T-helper 17 cell (primary cell): ENCODE measurements at places on chromosomes 6 and 20.
A peak's percentile ranks its signal among the peaks of the same experiment; 100 is the strongest.

GRCh38 chr6:68186870-68187269 is 448.2 kb upstream of the ADGRB3 start:
- H3K4me3 ChIP-seq = no peak overlapping the region
- H3K27ac ChIP-seq = no peak overlapping the region
- no peaks in the 10 kb centered on the region for H3K27me3 ChIP-seq
- H3K36me3 ChIP-seq = no peaks in the 10 kb centered on the region

DNA sequence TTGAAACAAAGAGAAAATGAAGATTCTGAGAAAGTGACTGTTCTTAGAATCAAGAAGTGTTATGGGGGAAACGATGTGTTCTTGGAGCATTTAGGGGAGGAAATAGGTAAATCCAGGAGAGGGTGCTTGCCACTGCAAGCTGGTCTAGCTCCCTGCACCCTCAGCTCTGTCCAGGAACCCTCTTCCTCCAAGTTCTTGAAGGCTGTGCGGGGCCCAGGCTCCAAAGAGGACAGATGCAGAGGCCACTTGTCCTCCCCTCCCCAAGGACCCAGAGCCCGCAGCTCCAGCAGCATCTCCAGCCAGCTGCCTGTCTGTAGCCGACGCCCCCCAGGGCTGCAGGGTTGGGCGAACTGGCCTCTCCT is 87.9 kb downstream of the CDC5L start:
- peaks cover 4% of the 10 kb centered on the region for H3K4me1 ChIP-seq
- no peak overlapping the region for H3K27ac ChIP-seq
- H3K36me3 ChIP-seq = no peaks in the 10 kb centered on the region
- no peak overlapping the region for H3K4me3 ChIP-seq
- DNase-seq = no peak

GRCh38 chr6:7727086-7727945 is 1.4 kb downstream of the BMP6 start:
- no peak for DNase-seq
- H3K36me3 ChIP-seq = peaks cover 5% of the 10 kb centered on the region
- H3K27me3 ChIP-seq = peaks cover 69% of the 10 kb centered on the region
- H3K4me1 ChIP-seq = peaks cover 18% of the 10 kb centered on the region
- H3K27ac ChIP-seq = no peak overlapping the region

GRCh38 chr6:68976260-68976659 is 341.2 kb downstream of the ADGRB3 start:
- H3K27me3 ChIP-seq = peaks cover 9% of the 10 kb centered on the region
- no peaks in the 10 kb centered on the region for H3K4me1 ChIP-seq
- H3K27ac ChIP-seq = no peak overlapping the region
- H3K4me3 ChIP-seq = no peak overlapping the region
- no peaks in the 10 kb centered on the region for H3K36me3 ChIP-seq

DNA sequence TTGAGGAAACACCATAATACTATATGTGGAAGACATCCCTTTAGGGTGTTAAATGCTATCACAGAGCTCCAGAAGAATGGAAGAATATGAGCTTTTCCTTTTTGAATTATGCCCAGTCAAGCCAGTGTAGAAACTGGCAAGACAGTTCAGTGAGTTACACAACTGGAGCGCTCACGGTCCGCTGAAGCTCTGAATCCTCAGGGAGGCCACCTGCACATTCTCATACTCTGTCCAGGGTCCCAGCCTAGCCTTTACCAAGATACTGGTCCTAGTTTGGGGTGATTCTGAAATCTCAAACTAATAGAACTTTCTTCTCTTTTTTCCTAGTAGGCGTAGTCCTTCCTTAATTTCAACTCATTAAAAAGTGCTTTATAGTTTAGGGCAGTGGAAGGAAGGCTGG is 51.3 kb downstream of the ALDH8A1 start:
- H3K4me1 ChIP-seq = no peaks in the 10 kb centered on the region
- no peaks in the 10 kb centered on the region for H3K36me3 ChIP-seq
- no peak overlapping the region for H3K27ac ChIP-seq
- no peak for DNase-seq
- no peak overlapping the region for H3K4me3 ChIP-seq

DNA sequence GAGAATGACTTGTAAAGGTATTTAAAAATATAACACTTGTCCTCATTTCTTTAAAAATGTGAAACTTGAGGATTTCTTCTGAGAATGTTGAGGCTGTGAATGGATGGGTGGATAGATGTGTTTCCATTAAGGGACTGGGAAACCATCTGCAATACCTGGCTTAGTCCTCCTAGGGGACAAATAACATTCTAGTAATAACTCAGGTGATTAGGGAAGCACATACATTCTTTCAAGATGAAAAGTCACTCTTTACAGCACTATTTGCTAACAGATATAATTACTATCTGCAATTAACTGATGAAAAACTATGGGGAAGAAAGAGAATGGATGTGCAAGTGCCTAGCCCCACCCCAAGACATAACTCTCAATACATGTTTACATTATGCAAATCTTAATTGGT is 542.3 kb downstream of the CD83 start:
- peaks cover 44% of the 10 kb centered on the region for H3K4me1 ChIP-seq
- no peaks in the 10 kb centered on the region for H3K27me3 ChIP-seq
- no peak overlapping the region for H3K4me3 ChIP-seq
- no peak for DNase-seq
- H3K36me3 ChIP-seq = no peaks in the 10 kb centered on the region

- H3K4me1 ChIP-seq = no peaks in the 10 kb centered on the region
- no peak for DNase-seq
- H3K27me3 ChIP-seq = peaks cover 25% of the 10 kb centered on the region
- H3K36me3 ChIP-seq = peaks cover 2% of the 10 kb centered on the region
- H3K4me3 ChIP-seq = no peak overlapping the region
Observed at GRCh38 chr20:21609221-21609620, 95.4 kb upstream of the NKX2-2 start.

- no peak for DNase-seq
- peaks cover 4% of the 10 kb centered on the region for H3K4me1 ChIP-seq
- H3K4me3 ChIP-seq = no peak overlapping the region
- no peaks in the 10 kb centered on the region for H3K27me3 ChIP-seq
Observed at GRCh38 chr20:36133821-36134220, 20.7 kb upstream of the EPB41L1 start.

- peaks cover 6% of the 10 kb centered on the region for H3K36me3 ChIP-seq
- H3K27me3 ChIP-seq = peaks cover 71% of the 10 kb centered on the region
Observed at GRCh38 chr6:39051399-39052122, 3.0 kb downstream of the GLP1R start.

- H3K27me3 ChIP-seq = peaks cover 59% of the 10 kb centered on the region
- peaks cover 2% of the 10 kb centered on the region for H3K36me3 ChIP-seq
- H3K27ac ChIP-seq = no peak overlapping the region
- no peak overlapping the region for H3K4me3 ChIP-seq
- no peaks in the 10 kb centered on the region for H3K4me1 ChIP-seq
- no peak for DNase-seq
Observed at GRCh38 chr6:146026873-146027272, 2.0 kb upstream of the GRM1 start.

DNA sequence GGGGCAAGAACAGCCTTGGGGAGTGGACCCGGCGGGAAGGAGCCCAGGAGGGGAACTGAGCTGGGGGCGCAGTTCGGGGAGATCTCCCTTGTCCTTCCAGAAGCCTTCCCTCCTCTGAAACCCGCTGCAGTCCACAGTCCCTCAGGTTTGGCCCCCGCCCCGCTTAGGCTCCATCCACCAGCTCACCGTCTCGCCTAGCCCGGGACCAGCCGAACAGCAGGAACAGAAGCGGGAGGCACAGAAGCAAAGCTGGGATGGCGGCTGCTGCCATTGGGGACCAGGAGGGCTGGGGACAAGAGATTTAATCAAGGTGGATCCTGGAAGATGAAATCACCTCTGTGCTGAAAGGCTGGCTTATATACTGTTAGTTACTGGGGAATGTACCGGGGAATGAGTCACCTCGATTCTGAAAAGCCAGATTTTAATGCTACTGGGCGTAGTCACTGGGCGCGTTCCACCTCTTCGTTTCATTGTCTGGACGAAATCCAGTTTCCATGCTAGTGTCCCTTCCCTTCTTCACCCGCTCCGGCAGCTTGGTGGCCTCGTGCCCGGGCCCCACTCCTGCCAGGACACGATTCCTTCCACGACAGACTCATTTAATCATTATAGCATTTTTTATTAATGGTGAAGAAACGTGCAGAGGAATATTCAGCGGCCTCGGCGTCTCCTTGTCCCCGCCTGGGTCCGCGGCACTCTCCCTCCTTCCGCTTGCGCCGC is at the start of gene RAET1L:
Gene RAET1L, minus strand, starts transcription at position 332 of the 717 bp plus-strand sequence. Its CDS starts 61 bp downstream, at position 271.
- peaks cover 3% of the 10 kb centered on the region for H3K36me3 ChIP-seq
- H3K4me1 ChIP-seq = peaks cover 9% of the 10 kb centered on the region

GRCh38 chr6:89443658-89444057 is 10.7 kb downstream of the ANKRD6 start:
- no peaks in the 10 kb centered on the region for H3K36me3 ChIP-seq
- H3K27me3 ChIP-seq = no peaks in the 10 kb centered on the region
- H3K4me1 ChIP-seq = no peaks in the 10 kb centered on the region
- DNase-seq = no peak

DNA sequence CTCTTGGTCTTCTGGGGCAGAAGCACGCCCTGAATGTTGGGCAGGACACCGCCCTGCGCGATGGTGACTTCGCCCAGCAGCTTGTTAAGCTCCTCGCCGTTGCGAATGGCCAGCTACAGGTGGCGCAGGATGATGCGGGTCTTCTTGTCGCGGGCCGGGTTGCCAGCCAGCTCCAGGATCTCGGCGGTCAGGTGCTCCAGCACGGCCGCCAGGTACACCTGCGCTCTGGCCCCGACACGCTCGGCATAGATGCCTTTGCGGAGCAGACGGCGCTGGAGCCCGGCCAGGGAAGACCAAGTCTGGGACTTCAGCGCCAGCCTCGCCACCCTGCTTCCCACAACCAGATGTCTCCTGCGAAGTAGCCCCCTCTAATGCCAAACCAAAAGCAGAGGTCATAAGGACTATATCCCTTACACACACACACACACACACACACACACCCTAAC is 8.0 kb upstream of the SLC17A3 start:
- peaks cover 8% of the 10 kb centered on the region for H3K27me3 ChIP-seq
- H3K36me3 ChIP-seq = peaks cover 2% of the 10 kb centered on the region
- peak overlapping the region; percentile 86 for H3K27ac ChIP-seq
- peak overlapping the region; percentile 80 for H3K4me3 ChIP-seq

- H3K27me3 ChIP-seq = no peaks in the 10 kb centered on the region
- H3K4me1 ChIP-seq = peaks cover 2% of the 10 kb centered on the region
- no peaks in the 10 kb centered on the region for H3K36me3 ChIP-seq
- DNase-seq = no peak
Observed at GRCh38 chr6:47698342-47698787, at the start of gene ADGRF4. Gene ADGRF4, plus strand, starts transcription at chr6:47698580. Its CDS starts 8,666 bp downstream, at chr6:47707246.

DNA sequence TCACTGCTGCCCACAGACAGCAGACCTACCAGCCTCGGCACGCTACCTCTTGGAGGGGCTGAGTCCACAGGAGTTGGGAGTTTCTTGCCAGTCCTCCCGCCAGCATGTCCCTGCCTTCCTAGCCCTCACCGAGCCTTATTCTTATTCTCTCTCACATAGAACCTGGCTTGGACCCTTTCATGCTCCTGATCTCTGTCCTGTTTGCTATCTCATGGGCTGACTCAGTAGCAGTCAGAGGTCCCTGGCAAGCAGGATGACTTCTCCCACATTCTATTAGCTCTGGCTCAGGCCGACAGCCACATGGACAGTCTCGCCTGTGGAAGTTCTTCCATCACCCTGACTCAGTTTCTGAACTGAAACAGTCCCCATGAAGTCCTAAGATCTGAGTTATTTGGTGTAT is 313.2 kb upstream of the RNF24 start:
- peaks cover 62% of the 10 kb centered on the region for H3K27me3 ChIP-seq
- no peak overlapping the region for H3K4me3 ChIP-seq
- DNase-seq = no peak
- no peaks in the 10 kb centered on the region for H3K4me1 ChIP-seq

GRCh38 chr6:169169375-169169774 is 84.3 kb downstream of the THBS2 start:
- DNase-seq = no peak
- no peak overlapping the region for H3K4me3 ChIP-seq
- H3K27me3 ChIP-seq = peaks cover 28% of the 10 kb centered on the region
- no peaks in the 10 kb centered on the region for H3K4me1 ChIP-seq

DNA sequence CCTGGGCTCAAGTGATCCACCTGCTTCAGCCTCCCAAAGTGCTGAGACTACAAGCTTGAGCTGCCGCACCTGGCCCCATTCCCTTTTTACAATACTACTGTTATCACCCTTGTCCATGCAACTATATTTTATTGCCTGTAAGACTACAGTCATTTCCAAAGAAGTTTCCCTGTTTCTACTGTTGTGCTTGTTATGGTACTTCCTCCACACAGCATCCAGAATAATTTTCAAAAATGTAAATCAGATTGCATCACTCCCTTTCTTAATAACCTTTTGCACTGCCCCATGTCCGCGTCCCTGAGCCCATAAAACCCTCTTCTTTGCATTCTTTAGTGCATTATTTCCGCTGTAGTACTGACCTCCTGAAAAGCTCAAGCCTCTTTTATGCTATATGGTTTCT is 128.9 kb upstream of the AKIRIN2 start:
- H3K4me3 ChIP-seq = no peak overlapping the region
- DNase-seq = no peak

GRCh38 chr6:9121549-9121948 is 686.2 kb upstream of the SLC35B3 start:
- H3K36me3 ChIP-seq = no peaks in the 10 kb centered on the region
- no peak overlapping the region for H3K27ac ChIP-seq

GRCh38 chr6:16737925-16738324 is 23.3 kb downstream of the ATXN1 start:
- no peaks in the 10 kb centered on the region for H3K27me3 ChIP-seq
- H3K27ac ChIP-seq = peak overlapping the region; percentile 56
- H3K36me3 ChIP-seq = peaks cover 6% of the 10 kb centered on the region
- no peak overlapping the region for H3K4me3 ChIP-seq

GRCh38 chr6:81766482-81767069 is 14.1 kb upstream of the TENT5A start:
- no peak for DNase-seq
- H3K36me3 ChIP-seq = no peaks in the 10 kb centered on the region
- H3K4me3 ChIP-seq = no peak overlapping the region

GRCh38 chr20:43271980-43272379 is 82.3 kb upstream of the PTPRT start:
- DNase-seq = no peak
- H3K36me3 ChIP-seq = peaks cover 2% of the 10 kb centered on the region
- no peak overlapping the region for H3K27ac ChIP-seq
- no peak overlapping the region for H3K4me3 ChIP-seq

DNA sequence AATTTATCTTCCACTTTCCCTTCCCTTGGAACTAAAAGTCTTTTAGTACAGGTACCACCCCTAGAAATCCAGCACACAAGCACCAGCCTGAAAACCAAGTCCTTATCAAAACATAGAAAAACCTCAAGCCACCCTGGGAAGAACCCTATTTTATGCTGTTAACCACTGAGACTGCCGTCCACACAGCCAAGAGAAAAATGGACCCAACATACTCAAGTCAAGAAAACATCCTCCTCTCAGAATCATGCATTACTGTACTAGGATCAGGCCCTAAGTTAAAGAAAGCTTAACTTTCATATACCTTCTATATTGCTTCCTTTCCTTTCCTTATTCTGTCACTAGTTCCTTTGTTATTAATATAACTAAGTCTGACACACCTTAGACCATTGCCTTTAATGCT is 16.9 kb upstream of the GOPC start:
- H3K4me1 ChIP-seq = peaks cover 14% of the 10 kb centered on the region
- H3K4me3 ChIP-seq = no peak overlapping the region
- H3K27me3 ChIP-seq = peaks cover 5% of the 10 kb centered on the region
- peak overlapping the region; percentile 14 for H3K27ac ChIP-seq
- peaks cover 2% of the 10 kb centered on the region for H3K36me3 ChIP-seq
